Omental fat pad (tissue), 4 donors: ENCODE measurements at places on chromosomes 3 and 15.

DNA sequence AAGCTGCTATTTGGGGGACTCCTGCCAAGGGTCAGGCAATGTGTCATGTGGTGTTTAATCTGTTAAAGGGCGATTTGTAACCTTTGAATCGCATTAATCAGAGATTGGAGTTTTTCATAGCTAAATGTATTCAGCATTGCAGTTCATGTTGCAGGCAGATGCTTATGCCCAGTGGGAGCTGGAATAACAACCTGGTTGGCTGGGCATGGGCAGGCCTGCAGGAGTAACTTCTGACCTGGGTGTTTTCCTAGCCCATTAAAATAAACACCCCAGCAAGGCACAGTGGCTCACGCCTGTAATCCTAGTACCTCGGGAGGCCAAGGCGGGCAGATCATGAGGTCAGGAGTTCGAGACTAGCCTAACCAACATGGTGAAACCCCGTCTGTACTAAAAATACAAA lies 268.7 kb downstream of the BBX start:
- no peak for DNase-seq

- DNase-seq = no peak
Measured at GRCh38 chr15:27061739-27062138, 90.8 kb downstream of the GABRG3 start.

- DNase-seq = no peak
Measured at GRCh38 chr3:11570251-11570650, 73.5 kb downstream of the VGLL4 start.

- DNase-seq = no peak
Measured at GRCh38 chr3:171383206-171384018, 76.8 kb downstream of the TNIK start.

DNA sequence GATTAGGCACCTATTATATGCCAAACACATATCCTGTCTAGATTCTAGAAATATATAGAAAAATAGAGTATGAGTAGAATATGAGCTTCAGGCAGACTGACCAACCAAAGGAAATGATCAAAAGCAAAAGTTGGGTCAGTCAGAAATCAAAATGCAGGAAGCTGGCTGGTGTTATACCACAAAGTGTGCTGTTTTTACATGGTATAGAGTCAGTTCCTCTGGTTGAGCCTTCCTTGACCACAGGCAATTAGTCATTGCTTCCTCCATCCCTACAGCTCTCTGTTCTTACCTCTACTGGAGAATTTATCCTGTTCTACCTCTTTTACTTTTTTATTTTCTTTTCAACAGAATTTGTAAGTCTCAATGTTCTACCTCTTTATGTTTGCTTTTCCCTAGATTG lies 149.8 kb downstream of the TMCO5A start:
- DNase-seq = no peak

DNA sequence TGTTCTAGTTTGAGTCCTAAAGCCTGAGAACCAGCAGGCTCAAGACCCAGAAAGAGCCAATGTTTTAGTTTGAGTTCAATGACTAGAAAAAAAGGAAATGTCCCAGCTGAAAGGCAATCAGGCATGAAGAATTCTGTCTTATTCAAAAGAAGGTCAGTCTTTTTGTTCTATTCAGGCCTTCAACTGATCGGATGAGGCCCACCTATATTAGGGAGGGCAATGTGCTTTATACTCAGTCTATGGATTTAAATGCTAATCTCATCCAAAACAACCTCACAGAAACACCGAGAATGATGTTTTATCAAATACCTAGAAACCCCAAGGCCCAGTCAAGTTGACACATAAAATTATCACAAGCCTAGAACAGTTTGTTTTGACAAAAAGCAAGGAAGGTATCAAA lies 4.0 kb downstream of the MNS1 start:
- no peak for DNase-seq

GRCh38 chr3:57706462-57706861 lies 13.6 kb upstream of the DENND6A start:
- no peak for DNase-seq

GRCh38 chr3:21919383-21919782 lies 168.4 kb upstream of the ZNF385D start:
- DNase-seq = no peak
